ENCODE measurements at places on chromosomes 11 and 22.

GRCh38 chr11:44928816-44929215 is 21.9 kb downstream of the TP53I11 start:
- DNase-seq = no peak

DNA sequence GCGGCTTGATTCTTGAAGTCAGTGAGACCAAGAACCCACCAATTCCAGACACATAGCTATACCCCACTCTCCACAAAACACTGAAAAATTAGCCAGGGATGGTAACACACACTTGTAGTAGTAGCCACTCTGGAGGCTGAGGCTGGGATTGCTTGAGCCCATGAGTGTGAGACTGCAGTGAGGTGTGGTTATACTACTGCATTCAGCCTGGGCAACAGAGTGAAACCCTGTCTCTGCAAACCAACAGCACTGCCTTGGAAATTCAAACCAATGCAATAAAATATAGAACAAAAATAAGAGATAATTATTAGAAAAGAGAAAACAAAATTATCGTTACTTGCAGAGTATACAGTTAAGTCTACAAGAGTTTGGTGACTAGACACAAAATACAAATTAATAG is 20.2 kb upstream of the PRDM10 start:
- DNase-seq = no peak

DNA sequence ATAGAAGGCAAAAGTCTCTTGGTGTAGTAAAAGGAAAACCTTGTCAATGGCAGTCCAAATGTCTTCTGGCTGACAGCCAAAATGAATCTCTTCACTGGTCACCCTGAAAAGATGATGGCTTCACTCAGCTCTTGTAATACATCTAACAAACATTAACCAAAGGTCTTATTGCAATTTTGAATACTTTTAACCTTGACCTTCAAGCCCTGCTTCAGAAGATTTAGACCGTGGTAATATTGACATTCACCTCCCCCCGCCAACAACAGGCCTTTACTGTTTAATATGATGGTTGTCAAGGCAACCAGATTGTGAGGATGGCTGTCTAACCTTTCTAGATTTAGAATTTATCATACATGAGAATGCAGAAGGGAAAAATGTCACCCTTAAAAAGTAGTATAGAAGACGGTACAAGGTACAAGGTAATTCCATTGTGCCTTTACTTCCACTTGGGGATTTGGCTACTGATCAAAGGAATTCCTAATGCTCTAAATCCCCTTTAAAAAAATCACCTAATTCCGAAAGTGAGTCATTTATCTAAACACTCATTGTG is 342.3 kb downstream of the LARGE1 start:
- DNase-seq = no peak

DNA sequence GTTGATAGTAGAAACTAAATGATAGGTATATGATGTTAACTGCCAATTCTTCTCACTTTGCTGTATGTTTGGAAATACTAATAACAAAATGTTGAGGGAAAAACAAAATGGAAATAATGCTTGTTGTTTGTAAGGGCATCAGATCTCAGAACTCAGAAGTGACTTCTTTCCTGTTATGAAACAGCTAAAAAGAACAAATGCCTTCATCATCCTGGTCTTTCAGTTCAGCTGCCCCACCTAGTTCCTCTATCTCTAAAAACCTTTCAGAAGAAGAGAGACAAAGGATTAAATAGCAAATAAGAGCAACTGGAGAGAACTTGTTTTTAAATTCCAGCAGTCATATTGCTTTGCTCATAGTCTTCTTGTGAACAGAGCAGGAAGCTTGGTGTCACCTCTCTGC is 345.3 kb upstream of the NCAM1 start:
- no peak for DNase-seq

GRCh38 chr22:46138058-46138797 is 12.1 kb upstream of the PPARA start:
- no peak for DNase-seq

DNA sequence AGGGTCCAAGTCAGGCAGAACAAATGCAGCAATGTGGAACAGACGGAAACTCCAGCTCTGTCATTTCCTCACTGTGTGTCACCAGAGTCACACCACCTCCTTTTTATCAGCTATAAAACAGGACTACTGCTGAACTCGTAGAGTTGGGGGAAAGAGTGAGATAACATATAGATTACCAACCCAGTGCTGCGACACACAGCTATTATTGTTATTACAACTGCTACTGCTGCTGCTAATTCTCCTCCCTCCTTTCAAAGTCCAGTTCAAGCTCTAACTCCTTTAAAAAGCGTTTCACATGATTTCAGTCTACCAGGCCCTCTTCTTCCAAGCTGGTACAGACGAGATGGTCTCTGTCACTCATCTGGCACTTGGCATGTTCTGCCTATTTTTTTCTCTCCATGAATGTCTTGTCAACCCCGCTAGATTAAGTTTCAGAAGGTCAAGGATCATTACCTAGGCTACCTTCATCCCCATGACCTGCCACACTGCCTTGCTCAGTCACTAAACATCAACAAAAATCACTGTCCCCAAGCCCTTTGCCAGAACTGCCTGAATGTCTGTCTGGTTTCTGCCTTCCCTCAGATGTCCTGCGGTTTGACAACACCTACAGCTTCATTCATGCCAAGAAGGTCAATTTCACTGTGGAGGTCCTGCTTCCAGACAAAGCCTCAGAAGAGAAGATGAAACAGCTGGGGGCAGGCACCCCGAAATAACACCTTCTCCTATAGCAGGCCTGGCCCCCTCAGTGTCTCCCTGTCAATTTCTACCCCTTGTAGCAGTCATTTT is 3.7 kb upstream of the MTFP1 start:
- DNase-seq = no peak

DNA sequence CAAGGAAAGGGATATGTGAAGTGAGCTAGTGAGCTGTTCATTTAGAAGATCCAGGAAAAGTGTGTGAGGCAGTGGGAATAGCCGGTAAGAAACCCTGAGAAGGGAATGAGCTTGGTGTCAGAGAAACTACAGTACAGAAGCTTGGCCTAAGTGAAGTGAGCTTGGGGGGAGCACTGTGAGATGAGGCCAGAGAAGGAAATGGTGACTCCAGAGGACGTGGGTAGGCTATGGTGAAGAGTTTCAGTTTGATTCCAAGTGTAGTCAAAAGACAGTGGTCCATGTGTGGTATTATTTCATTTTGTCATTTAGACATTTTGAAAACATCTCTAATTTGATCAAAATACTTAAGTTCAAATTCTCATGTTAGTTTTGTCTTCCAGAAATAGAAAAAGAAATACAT is 77.2 kb downstream of the GRK3 start:
- DNase-seq = no peak

GRCh38 chr22:19751497-19752245 is 8.9 kb upstream of the TBX1 start:
- no peak for DNase-seq

GRCh38 chr11:2702771-2703362 is 3.1 kb upstream of the KCNQ1OT1 start:
- DNase-seq = no peak

- peak; percentile 66 for DNase-seq
Observed at GRCh38 chr22:36644333-36644757, 59.2 kb downstream of the CACNG2 start.

- DNase-seq = no peak
Observed at GRCh38 chr11:72298931-72299330, 55.0 kb upstream of the PHOX2A start.

DNA sequence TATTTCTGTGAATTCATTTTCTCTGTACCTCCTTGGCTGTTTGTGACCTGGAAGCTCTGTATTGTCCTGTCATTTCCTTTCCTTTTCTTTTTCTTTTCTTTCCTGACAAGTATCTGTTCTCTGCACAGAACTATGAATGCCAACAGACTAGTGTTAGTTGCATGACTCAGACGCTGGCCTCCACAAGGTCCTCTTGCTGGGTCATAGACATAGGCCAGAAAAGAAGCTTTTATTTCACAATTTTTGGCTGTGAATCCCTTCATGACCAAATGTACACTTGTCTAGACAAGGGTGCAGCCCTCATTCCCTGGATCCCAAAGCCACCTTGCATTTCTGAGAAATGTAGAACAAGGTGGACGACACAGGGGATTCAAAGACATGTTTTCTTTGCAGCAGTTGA is 104.1 kb upstream of the MTNR1B start:
- no peak for DNase-seq

- no peak for DNase-seq
Observed at GRCh38 chr11:8283465-8284230, 20.0 kb upstream of the LMO1 start.

DNA sequence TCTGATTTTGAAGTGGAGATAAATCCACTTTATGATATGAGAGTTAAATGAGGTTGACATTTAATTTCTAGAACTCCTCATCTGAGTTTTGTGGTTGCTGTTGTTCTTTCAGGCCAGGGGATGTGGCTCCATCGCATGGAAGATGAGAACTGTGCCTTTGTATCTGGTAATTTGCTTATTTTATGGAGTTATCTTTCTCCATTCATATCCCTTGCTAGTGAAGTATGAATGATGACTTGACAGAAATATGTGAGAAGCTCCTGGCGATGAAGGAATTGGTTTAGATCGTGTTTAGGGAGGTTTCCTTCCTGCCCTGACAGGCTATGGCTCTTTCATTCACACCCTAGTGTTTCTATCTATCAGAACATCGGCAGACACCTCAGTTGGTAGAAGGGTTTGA is 393.7 kb downstream of the ETS1 start:
- no peak for DNase-seq

- no peak for DNase-seq
Observed at GRCh38 chr11:44885919-44886789, 64.5 kb downstream of the TP53I11 start.

GRCh38 chr11:14340721-14341120 is 18.3 kb downstream of the RRAS2 start:
- no peak for DNase-seq

DNA sequence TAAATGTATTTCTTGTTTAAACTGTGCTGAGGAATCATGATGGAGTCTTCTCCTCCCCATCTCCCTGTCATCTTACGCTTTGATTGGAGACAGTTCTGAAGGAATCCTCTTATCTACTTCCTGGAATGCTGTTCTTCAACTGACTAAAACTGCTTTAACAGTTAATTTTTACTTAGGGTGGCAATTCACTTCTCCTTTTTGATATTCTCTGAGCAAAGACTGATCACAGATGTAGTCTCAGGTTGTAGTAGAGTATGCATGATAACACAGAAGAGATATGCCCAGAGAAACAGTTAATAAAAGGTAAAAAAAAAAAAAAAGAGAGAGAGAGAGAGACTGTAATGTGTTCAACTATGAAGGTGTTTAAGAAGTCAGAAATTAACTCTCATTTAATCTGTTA is 1.4 kb upstream of the CASP5 start:
- DNase-seq = no peak

GRCh38 chr22:49271369-49271727 is 556.3 kb downstream of the BRD1 start:
- no peak for DNase-seq

- DNase-seq = no peak
Observed at GRCh38 chr11:12159351-12160099, 49.1 kb downstream of the MICAL2 start.

DNA sequence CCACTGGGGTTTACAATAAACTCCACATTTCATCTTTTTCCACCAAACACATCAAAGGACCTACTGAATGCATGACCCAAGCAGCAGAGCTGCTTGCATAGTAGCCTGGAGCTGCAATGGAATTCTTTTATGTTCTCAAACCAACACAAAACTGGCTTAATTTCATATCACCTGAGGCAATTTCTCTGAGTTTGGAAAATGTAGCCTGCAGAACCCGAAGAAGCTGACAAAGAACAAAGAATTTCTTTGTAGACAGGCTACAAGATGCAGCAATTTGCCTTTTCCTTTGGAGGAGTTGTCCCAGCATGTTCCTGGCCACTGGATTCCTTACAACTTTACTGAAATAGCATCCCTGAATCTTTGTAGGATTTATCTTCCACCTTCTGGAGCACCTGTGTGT is 5.5 kb upstream of the TECTA start:
- no peak for DNase-seq

GRCh38 chr11:44936525-44936924 is 14.2 kb downstream of the TP53I11 start:
- DNase-seq = peak; percentile 80

DNA sequence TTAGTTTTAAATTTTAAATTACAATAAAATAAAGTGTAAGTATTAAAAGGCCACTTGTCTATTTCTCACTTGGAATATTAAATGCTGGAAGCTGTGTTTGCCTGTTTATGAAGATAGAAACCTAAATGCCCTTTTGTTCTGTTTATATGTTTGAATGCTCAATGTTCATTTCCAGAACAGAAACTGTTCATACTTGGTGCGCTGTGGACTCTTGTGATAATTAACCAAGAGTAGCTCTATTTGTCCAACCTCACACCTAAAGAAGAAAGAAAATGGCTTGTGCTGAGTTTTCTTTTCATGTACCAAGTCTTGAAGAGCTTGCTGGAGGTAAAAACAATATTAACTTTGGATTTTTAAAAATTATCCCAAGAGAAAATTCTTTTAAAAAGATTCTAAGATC is 5.7 kb downstream of the C11orf54 start:
- DNase-seq = no peak

DNA sequence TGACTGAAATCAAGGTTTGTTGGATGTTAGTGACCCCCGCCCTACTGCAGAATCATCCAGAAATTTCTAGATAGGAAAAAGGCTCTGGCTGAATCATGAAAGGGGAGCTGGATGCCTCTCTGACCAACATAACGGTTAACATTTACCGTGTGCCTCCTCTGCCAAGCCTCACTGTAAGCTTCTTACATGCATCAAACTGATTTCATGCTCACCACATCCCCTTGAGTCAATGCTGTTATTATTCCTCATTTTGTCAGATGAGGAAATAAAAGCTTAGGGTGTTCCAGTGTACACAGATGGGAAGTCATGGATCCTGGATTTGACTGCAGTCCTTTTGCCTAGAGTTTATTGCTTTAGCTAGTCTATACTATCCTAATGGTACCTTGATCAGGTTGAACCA is 5.9 kb upstream of the HMOX1 start:
- no peak for DNase-seq

- no peak for DNase-seq
Observed at GRCh38 chr11:114172871-114173444, 113.4 kb downstream of the ZBTB16 start.

DNA sequence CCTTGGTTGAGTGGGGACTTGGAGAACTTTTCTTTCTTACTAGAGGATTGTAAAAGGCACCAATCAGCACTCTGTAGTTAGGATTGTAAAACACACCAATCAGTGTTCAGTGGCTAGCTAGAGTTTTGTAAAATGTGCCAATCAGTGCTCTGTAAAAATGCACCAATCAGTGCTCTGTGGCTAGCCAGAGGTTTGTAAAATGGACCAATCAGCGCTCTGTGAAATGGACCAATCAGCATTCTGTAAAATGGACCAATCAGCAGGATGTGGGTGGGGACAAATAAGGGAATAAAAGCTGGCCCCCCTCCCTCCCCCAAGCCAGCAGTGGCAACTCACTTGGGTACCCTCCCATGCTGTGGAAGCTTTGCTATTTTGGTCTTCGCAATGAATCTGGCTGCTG is 5.5 kb upstream of the DRG1 start:
- DNase-seq = no peak

DNA sequence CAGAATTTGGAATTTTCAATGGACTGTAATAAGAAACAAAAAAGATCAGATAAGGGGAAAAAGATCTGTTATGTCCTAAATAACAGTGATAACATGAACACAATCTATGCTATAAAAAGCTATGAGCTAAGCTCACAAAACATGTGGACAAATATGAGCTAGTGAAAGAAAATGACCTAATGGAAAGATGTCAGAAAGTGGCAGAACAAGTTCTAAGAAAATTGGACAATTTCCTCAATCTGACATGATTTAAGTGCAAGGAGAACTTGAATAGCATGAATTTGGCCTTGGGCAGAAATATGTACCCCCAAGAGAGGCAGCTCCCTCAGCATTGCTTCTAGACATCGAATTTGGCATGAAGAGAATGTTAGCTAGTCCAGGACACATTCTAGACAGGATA is 212.0 kb upstream of the PGR start:
- no peak for DNase-seq

All from DND-41 (cell line).